ENCODE measurements at places on chromosomes 1 and 21.

- DNase-seq, result no peak
Measured at GRCh38 chr1:216723274-216723780, at the start of gene ESRRG. Gene ESRRG, minus strand, starts transcription at chr1:216723429. Its CDS starts 130 bp downstream, at chr1:216723299.

- no peak for DNase-seq
Measured at GRCh38 chr21:32955311-32956060, 70.2 kb upstream of the OLIG2 start.

DNA sequence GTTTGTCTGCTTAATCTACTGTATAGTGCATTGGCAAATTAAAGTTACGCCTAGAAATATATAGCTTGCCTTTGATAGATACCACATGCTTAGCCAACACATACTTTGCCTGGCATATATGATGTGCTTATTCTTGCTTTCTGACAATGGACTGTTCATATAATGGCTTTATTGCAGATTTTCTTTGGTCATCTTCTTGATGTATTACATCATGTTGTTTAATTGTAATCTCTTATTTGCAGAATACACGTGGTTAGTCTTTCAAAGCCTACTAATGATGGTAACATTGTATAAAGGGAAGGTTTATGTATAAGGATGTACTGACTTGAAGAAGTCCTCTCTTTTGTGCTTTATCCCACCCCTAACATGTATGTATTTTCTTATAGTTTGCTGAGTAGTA is 201.5 kb downstream of the PDE4B start:
- DNase-seq, result no peak

- no peak for DNase-seq
Measured at GRCh38 chr1:217897100-217897499, 266.0 kb downstream of the SPATA17 start.

DNA sequence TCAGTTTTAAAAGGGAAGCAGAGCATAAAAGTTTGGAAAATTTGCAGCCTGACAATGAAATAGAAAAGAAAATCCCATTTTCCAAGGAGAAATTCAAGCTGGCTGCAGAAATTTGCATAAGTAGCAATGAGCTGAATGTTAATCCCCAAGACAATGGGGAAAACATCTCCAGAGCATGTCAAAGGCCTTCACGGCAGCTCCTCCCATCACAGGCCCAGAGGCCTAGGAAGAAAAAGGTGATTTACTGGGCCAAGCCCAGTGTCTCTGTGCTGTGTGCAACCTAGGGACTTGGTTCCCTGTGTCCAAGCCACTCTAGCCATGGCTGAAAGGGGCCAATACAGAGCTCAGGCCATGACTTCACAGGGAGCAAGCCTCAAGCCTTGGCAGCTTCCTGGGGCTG is 26.1 kb downstream of the KRTAP20-3 start:
- DNase-seq, result no peak

All from GM13977 (cell line).